ENCODE measurements at places on chromosomes 2 and 18.
A peak's percentile ranks its signal among the peaks of the same experiment; 100 is the strongest.

GRCh38 chr2:65798641-65799040, 366.2 kb upstream of the SPRED2 start:
- no peak for DNase-seq

DNA sequence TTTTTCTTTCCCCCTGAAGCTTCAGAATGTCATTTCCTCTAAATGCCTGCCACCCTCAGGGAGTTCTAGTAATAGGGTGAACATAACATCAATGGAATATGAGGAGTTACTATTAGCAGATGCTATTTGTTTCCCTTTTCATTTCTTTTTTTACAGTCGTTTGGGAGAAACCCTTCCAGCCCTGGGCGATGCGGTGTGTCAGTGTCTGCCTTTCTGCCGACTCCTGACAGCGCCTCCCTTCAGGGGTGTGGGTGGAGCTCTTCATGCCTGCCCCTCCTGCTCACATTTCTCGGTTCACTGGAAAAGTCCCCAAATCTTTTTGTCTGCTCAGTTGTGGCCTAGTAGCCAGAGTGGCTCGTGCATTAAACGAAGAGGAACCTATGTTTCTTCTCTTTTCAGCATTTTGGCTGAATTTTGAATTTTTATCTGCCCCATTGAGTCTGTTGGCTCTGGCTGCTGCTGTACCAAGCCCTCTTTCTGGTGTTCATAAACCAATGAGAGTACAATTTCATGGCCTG, 72.3 kb downstream of the FMNL2 start:
- DNase-seq = no peak

- no peak for DNase-seq
Measured at GRCh38 chr2:121043061-121043826, 241.8 kb downstream of the TFCP2L1 start.

GRCh38 chr2:54120950-54121349, 5.5 kb downstream of the ACYP2 start:
- no peak for DNase-seq

- DNase-seq = no peak
Measured at GRCh38 chr2:172484706-172485105, 57.3 kb downstream of the ITGA6 start.

DNA sequence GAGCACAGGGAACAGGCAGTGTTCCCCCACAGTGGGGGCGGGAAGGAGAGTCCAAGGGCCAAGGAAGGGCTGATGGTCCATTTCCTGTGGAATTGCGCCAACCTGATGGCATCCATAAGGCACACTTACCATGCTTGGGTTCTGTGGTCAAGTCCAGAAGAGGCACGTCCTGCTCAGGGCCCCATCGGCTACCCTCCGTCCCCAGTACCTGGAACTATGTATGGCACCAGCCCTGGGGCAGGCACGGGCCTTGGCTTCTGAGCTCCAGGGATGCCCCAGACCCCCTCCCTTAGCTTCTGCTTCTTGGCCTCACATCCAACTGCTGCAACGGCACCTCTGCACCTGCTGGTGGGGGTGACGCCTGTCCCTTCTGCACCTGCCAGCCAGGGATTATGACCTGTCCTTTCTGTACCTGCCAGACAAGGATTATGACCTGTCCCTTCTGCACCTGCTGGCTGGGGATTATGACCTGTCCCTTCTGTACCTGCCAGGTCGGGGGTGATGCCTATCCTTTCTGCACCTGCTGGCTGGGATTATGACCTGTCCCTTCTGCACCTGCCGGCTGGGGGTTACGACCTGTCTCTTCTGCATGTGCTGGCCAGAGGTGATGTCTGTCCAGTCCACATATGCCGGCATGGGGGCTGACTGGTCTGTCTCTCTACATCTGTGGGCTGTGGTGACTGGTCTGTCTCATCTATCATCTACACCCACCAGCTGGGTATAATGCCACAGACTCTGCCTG, 45.4 kb upstream of the SNTG2 start:
- DNase-seq = no peak

DNA sequence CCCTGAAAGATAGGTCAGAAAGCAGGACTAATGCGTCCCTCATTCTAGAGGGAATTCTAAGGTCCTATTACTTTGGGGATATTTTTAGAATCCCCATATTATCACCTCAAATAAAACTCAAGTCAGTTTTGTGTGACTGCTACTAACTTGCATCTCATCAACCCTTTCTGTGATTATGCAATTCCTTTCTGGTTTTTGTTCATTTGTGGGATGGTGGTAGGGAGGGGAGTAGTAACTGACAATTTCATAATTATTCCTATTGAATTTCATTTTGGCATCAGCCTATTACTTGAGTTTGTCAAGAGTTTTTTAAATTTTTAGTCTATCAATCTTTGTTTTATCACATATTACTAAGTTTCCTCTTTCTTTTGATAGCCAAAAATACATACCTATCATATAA, 28.4 kb upstream of the TANK start:
- no peak for DNase-seq

GRCh38 chr2:9984217-9984739, 32.8 kb downstream of the GRHL1 start:
- DNase-seq = peak; percentile 74

DNA sequence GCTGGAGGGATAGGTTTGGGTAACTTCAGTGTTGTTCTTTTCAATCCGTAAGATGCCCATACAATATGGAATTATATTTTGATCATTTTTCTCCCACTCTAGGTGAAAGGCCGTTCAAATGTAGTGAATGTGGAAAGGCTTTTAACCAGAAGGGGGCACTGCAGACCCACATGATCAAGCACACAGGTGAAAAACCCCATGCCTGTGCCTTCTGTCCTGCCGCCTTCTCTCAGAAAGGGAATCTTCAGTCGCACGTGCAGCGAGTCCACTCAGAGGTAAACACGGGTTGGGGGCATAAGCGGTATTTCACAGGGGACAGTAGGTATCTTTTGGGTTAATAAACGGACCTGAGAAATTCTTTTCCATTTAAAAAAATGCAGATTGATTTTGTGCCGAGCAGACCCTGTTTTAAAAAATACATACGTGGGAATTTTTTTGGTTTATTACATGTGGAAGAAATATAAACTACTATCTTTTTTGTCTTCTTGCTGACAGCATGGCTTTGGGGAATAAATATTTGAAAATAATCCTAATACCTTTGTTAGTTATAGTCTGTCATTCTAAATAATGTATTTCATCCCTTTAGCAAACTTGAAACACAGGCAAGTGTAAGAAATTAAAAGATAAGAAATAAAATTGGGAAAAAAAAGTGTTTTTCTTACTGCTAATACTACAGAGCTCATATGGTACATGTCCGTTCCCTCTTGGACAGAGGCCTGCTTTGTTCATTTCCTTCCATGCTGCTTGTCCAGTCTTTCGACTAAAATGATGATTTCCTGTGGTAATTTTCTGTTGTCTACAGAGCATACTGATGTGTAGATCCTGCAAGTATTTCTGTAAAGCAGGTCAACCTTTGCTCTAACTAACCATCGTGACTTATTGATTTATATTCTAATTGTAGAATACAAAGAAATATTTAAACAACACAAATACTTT, 53.3 kb downstream of the ZNF236 start:
- no peak for DNase-seq

- DNase-seq = no peak
Measured at GRCh38 chr2:206920951-206921350, 18.4 kb upstream of the CPO start.

GRCh38 chr18:51448949-51449348, 251.5 kb upstream of the MEX3C start:
- DNase-seq = no peak

DNA sequence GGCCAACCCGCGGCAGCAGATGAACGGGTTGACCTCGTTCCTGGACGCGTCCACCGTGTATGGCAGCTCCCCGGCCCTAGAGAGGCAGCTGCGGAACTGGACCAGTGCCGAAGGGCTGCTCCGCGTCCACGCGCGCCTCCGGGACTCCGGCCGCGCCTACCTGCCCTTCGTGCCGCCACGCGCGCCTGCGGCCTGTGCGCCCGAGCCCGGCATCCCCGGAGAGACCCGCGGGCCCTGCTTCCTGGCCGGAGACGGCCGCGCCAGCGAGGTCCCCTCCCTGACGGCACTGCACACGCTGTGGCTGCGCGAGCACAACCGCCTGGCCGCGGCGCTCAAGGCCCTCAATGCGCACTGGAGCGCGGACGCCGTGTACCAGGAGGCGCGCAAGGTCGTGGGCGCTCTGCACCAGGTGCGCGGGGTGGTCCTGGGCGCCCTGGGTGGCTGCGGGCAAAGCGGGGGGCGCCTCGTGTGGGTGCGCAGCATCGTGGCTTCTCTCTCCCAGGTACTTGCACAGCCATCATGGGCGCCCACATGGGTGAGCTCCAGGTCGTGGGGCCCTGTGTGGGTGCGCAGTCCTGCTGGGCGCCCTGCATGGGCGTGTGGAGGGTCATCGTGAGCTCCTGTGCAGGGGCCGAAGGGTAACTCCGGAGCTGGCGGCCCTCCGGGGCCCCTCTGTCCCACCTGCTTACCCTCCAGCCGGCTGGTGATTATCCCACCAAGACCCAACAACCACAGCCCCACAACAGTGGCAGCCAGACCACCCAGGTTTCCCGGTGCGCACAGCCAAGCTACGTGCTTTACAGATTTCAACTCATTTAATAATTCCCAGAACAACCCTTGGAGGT, 64.2 kb downstream of the TPO start:
- DNase-seq = no peak

DNA sequence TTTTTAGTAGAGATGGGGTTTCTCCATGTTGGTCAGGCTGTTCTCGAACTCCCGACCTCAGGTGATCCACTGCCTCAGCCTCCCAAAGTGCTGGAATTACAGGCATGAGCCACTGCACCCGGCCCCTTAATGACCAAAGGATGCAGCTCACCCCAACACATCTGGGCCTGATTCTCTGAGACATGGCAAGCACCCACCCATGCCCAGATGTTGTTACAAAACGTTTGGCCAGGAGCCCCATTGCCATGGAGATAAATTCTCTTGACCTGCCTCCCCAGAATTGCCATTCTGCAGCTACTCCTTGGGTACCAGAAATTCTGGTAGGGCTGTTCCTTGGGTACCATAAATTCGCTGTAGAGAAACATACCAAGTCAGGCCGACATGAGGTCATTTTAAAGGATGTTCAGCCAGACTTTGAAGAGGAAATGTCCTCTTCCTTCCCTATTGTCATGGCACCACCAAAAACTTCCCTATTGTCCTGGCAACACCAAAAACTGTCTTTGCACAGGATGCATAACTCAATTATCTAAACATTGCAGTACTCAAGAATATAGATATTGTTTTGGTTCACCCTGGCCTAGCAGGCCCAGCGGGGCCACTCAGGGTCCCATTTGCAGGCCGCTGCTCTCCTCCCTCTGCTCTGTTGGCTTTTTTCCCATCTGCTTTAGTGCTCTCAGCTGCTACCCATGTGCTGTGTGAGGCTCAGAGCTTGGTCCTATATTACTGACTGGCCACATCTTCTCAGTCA, 160.9 kb upstream of the TTC39C start:
- no peak for DNase-seq

- no peak for DNase-seq
Measured at GRCh38 chr2:25819597-25820039, 58.7 kb downstream of the ASXL2 start.

DNA sequence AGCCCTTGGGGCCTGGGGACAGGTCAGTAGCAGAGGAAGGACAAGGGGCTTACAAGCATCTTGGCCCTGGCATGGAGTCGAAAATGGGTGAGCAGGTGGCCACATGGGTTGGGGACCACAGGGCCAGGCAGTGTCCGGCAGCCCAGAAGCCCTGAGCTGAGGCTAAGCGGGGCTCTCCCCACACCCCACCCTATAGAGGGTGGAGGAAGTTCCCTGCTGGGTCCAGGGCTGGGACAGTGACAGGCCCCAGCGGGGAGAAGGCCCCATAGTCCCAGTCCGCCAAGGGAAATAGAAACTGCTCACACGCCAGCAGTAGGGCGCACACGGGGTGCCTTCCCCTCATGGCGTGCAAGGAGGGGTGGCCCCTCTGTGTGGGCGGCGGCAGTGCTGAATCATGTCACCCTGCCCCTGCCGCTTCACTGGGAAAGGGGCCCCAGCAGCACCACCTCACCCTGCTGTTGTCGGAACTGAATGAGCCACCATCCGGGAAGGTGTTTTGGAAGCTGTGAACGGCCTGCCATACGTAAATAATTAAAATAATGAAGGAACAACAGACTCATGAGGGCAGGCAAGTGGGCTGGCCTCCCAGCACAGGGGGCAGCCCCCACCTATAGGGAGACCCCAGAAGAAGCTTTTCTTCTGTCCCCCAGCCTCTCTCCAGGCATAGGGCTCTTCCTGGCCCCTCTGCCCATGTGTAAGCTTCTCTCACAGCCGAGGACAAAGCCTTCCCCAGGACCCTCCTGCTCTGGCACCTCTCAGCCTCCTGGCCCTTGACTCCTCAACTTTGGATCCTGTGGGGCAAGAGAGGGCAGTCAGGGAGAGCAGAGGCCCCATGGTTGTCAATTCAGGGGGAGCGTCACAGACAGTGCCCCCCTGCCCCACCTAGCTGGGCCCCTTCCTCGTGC, 12.7 kb upstream of the DUSP2 start:
- DNase-seq = peak; percentile 88

DNA sequence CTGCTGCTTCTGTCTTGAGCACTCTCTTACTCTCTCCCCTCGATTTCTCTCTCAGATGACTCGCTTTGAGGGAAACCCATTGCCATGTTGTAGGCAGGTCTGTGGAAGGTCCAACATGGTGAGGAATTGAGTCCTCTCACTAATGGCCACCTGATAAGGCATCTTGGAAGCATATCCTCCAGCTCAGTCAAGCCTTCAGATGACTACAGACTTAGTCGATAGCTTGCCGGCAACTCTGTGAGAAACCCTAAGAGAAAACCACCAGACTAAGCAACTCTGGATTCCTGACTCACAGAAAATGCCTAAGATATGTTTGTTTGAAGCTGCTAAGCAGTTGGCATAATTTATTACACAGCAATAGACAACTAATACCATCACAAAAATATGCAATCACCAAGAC, 51.2 kb downstream of the WDR75 start:
- no peak for DNase-seq

DNA sequence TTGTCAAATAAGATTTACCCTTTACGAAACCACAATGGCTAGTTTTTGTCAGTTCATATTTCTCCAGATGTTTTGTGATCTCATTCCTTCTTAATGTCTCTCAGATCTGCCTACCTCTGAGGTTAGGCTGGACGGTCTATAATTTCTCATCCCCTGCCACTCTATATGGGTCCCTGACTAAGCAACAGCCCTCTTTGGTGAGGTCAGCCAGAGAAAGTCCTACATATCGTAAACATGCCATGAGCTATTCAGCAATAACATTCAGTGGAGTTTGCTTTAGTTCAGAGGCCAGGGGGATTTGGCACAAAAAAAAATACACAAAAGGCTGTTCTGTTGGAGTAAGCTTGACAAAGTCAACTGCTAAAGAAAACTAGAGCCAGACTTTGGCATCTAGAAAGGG, 192.1 kb upstream of the NCKAP5 start:
- no peak for DNase-seq

GRCh38 chr2:14677039-14677438, 44.5 kb downstream of the LRATD1 start:
- DNase-seq = no peak

GRCh38 chr2:15145046-15145817, 415.9 kb downstream of the NBAS start:
- no peak for DNase-seq

- DNase-seq = no peak
Measured at GRCh38 chr2:239831861-239832489, 193.2 kb downstream of the NDUFA10 start.

Data from CD14-positive monocyte (primary cell).